ENCODE measurements at places on chromosomes 1 and 21.

GRCh38 chr21:15549671-15550070, 180.1 kb upstream of the USP25 start:
- DNase-seq, result no peak

DNA sequence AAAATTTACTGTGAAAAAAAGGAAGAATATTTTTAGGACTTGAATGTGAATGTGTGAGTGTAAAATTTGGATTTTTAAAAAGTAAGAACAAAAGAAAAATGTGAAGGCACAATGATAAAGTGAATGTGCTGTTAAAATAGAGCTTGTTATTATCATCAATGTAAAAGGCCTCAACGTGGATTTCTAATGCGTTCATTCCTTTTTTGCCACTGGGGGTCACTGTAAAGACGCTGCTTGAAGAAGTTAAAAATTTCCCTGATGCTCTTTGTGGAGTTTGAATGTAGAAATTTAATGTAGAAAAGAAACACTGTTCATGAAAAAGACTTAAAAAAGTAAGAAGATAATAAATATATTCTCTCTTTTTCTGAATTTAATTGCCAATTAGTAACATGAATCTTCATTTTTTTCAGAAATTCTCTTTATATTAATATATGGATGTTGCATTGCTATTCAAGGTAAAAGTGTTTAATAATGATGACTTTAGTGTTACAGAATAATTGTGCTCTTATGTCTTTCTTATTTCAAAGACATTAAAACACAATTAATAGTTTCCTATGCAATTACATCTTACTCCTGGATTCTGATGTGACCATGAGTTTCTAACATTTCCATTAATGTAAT, 161.5 kb downstream of the DNM3 start:
- DNase-seq, result no peak

GRCh38 chr1:73820843-73821242, 377.1 kb downstream of the LRRIQ3 start:
- DNase-seq, result no peak

- DNase-seq, result no peak
Observed at GRCh38 chr1:90000934-90001676, 6.2 kb downstream of the ZNF326 start.

DNA sequence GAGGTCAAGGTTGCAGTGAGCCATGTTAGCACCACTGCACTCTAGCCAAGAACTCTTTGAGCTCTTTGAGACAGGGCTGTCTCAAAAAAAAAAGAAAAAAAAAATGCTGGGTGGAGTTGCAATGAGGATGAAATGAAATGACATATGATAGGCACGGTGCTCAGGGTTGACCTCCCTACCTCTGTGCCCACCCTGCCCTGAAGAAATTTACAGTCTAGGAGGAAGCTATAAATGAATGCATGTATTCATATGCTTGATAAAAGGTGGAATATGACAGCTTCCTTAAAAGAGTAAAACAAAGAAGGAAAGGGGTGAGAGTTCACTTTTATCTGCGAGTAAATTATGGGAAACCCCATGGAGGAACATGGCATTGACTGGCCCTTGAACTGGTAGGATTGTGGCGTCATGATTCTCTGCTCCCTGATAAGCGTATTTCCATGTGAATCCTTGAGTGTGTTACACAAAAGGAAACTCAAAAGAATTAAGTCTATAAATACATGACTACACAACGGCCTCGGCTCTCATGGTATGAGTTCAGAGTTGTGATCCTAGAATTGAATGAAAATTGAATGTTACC, 59.0 kb upstream of the RAVER2 start:
- no peak for DNase-seq

DNA sequence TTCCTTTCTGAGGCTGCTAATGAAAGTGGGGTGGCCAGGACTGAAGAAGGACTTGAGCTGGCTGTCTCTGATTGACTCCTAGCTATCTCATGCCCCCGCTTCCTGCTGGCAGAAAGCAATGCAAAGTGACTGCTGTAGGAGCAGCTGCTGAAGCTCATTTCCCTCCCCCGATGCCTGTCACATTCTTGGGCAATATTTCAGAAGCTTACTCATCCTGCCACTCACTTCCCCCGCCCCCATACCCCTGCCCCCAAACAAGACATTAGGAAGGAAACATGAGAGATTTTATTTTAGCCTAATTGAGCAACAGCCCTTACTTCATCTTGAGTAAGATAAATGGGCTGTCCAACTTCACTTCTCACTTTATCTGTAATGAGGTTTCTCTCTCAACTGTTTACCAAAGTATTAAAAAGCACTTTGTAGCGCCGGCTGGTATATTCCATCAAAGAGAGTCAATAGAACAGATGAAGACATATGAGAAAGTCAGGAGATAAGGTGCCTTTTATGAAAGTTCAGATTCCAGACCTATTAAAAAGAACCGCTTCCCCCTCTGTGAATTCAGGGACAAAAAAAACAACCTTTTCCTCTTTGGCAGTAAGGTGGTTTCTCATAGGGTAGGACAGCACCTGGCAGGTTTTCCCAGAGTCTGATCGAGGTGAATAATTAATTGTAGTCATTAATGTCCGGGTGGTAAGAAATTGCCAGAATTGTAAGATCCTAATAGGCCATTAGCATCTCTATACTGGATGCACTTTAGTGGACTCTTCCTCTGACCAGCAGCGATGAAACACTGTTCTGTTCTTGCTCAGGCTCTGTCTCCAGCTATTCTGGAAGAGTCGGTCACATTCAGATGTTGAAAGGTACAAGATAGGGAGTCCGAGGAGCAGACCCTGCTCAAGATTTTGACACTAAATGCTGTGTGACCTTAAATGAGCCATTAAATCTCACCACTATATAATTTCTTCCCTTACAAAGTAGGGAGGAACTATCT, 70.2 kb downstream of the SH3GLB1 start:
- peak; percentile 30 for DNase-seq

- no peak for DNase-seq
Observed at GRCh38 chr1:85607921-85608265, 27.3 kb downstream of the CCN1 start.

DNA sequence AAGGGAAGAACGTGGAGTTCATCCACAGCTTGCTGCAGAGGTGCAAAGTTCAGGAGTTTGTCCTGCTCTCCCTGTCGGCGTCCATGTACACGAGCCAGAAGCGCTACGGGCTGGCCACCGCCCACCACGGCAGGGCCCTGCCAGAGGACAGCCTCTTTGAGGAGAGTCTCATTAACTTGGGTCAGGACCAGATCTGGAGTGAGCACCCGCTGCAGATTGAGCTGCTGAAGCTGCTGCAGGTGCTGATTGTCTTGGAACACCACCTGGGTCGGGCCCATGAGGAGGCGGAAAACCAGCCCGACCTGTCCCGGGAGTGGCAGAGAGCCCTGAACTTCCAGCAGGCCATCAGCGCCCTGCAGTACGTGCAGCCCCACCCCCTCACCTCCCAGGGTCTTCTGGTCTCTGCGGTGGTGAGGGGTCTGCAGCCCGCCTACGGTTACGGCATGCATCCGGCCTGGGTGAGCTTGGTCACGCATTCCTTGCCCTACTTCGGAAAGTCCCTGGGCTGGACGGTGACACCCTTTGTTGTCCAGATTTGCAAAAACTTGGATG, 73.8 kb upstream of the MORC3 start:
- no peak for DNase-seq

- no peak for DNase-seq
Observed at GRCh38 chr1:246012341-246012740, 494.7 kb downstream of the SMYD3 start.

DNA sequence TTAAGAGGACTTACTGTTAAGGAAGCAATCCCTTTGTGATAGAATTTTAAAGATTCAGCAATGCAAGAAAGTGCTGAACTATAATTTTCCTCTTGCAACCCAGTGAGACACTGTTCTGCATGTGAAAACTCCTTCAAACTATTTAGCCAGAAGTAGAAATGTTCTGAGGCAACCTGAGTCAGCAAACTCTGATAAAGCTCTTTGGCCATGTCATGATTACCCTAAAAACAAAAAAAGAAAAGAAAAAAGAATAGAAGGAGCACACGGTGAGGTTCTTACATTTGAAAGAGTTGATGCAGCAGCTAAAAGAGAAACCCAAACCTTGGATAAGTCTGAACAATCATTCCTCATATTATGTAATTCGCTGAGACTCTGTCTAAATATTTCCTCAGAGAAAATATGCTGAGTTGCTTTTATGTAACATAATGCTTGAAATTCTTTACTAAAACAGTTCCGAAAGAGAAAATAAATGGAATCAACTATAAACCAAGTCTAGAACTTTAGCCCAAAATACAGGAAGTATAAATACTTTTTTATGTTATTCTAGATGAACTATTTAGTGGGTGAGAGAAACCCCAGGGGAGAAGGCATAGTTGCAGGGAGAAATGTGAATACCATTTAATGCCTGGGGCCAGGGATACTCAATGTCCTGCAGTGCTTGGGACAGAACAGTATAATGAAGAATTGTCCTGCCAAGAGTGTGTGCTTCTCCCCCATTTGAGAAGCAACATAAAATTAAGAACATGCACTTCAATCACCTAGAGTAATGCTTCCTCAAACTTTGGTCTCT, 60.0 kb downstream of the INTS7 start:
- DNase-seq, result no peak

DNA sequence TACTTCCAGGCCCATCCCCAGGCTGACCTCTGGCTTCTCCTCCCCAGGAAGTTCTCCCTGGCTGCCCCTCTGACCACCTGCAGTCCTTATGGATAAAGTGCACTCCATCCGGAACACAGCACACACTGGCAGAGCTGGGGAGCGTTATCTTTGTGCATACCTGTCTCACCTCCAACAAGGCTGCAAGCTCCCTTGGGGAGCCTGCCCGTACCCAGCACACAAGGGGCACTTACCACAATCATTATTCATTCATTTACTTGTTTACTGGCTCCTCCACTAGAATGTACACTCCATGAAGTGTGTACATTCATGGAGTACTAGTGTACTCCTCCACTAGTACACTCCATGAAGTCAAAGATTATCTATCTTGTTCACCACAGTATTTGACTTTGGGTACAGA, 30.3 kb downstream of the GLIS1 start:
- DNase-seq, result no peak

- DNase-seq, result no peak
Observed at GRCh38 chr1:71046891-71047634, 553 bp downstream of the PTGER3 start.

DNA sequence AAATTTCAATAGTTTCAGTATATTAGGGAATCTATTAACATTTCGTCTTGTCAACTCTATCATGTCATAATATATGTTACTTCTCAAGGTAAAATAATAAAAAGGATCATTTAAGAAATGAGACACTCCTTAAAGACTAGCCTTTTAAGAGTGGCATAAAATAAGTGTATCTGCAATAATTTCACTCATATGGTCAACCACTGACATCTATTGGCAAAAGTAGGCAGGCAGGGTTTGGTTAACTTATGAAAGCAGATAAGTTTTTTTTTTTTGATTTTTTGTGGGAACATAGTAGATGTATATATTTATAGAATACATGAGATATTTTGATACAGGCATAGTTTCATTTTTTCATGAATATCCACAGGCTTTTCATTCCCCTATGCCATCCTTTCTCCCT, 5.5 kb upstream of the RGS21 start:
- DNase-seq, result no peak

- no peak for DNase-seq
Observed at GRCh38 chr1:192098001-192098400, 60.3 kb upstream of the RGS18 start.

- no peak for DNase-seq
Observed at GRCh38 chr1:18547460-18547859, 66.7 kb downstream of the KLHDC7A start.

DNA sequence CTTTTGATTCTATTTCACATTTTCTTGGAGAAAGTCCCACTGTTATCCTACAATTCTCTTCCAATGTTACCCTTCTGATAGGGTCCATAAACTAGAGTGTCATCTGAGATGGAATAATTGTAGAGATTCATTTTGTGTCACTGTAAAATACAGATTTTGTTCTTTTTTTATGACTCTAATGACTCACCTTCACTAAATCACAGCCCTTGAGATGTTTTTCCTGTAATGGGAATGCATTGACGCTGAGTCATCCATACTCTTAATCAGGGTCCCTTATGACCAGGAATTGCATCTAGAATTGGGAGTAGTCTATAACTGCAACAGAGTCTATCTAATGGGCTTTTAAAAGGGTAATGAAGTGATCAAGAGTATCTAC, 315.5 kb downstream of the TGFB2 start:
- no peak for DNase-seq

GRCh38 chr1:54410359-54410758, 4.2 kb upstream of the SSBP3 start:
- no peak for DNase-seq

DNA sequence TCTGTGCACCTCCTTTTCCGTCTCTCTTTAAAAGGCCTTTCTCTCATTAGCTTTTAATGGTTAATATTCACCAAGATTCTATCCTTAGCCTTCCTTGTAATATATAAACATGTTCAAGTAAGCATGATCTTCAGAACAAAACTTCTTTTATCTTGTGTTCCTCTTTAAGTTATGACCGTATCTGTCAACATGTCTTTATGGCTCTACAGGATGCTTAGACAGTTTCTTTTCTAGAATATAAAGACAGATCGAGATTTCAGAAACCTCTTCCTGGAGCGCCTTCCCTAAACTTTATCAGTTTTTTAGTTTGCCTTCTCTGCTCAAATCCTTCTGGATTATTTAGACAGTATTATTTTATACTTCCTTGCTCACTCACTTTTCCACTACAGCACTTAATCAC, 7.2 kb downstream of the RO60 start:
- no peak for DNase-seq

DNA sequence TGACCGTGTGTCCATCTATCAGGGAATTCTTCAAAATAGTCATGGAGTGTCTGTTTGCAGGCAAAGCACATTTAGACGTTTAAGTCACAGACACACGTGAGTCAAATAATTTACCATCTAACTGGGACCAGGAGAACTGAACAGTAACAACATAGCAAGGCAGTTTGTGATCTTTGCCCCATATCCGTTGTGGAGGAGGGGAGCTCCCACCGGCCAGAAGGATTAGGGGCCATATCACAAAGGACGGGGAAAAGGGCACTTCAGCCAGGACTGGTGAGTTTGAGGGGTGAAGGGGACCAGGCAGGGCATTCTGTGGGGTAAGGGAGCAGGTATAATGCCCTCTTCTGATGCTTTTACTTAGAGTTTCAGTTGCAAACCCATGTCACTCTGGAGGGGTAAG, 22.9 kb downstream of the ELAPOR1 start:
- no peak for DNase-seq

- DNase-seq, result no peak
Observed at GRCh38 chr21:35288238-35288637, 239.1 kb upstream of the RUNX1 start.

DNA sequence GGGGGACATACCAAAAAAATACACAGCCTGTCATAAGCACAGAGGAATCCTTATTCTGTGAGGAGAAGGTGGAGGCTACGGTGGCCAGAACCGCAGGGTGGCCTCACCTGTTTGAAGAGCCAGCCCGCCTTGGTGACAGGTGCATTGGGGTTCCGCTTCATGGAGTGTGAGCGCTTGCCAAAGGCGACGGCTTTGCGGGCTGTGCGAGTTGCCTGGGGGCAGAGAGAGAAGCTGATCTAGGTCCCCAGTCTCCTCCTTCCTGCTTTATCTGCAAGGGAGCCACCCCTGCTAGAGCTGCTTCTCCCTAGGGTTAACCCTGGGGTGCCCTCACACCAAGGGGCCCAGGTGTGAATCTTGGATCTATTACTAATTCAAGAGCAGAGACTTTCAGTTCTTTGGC, 54.3 kb upstream of the GOLT1A start:
- no peak for DNase-seq
